ENCODE measurements at places on chromosomes 4 and X.

DNA sequence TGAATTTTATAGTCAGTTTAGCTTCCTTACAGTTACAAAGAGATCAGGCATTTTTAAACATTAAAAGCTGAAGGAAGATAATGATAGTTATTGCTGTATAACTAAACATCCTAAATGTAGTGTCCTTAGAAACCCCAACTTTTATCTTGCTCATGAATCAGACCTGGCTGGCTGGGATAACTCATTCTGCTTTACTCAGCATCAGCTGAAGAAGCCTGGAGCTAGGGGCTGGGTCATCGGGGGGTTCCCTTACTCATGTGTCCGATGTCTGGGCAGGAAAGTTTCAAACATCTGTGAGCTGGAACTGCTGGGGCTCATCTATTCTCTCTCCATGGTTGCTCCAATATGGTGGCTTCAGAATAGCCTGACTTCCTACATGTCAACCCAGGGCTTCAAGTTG is 113.9 kb downstream of the MTNR1A start:
- no peak overlapping the region for H3K27ac ChIP-seq
- H3K36me3 ChIP-seq: peaks cover 6% of the 10 kb centered on the region
- H3K4me1 ChIP-seq: no peaks in the 10 kb centered on the region
- no peak for DNase-seq

DNA sequence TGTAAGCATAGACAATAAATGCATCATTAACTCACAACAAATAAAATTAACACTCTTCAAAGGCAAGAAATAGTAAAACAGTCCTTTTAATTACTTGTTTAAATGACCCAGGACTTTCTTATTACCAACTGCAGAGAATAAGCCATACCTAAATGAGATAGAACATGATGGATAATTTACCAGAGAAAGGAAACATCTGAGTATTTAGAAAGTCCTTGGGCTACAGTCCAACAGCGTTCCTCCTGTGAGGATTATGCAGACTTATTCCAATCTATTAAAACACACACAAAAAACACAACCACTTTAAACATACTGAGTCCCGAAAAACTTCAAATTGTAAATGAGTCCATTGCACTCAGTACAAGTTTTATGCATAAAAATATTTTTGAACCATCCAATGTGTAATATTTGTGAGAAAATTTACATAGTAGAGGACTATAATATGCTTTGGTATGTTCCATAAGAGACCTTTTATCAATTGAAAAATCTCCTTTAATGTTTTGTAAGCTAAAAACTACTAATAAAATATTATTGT is 129.2 kb downstream of the NR3C2 start:
- no peak for DNase-seq
- H3K36me3 ChIP-seq: peaks cover 2% of the 10 kb centered on the region
- H3K4me1 ChIP-seq: no peaks in the 10 kb centered on the region
- no peaks in the 10 kb centered on the region for H3K27me3 ChIP-seq
- H3K27ac ChIP-seq: no peak overlapping the region
- H3K4me3 ChIP-seq: no peak overlapping the region

GRCh38 chr4:15681372-15682241 is at the start of gene FAM200B:
Gene FAM200B, plus strand, starts transcription at chr4:15681827. Its CDS starts 5,151 bp downstream, at chr4:15686978.
- peak within 1 kb of the TSS; percentile 99 for H3K27ac ChIP-seq
- H3K4me3 ChIP-seq: peak within 1 kb of the TSS; percentile 99
- H3K27me3 ChIP-seq: no peaks in the 10 kb centered on the region
- H3K4me1 ChIP-seq: peaks cover 55% of the 10 kb centered on the region
- peak; percentile 100 for DNase-seq

GRCh38 chr4:124713185-124713592 is 657 bp upstream of the ANKRD50 start:
- no peaks in the 10 kb centered on the region for H3K27me3 ChIP-seq
- H3K36me3 ChIP-seq: no peaks in the 10 kb centered on the region
- DNase-seq: peak; percentile 60
- peak overlapping the region; percentile 100 for H3K27ac ChIP-seq
- peaks cover 21% of the 10 kb centered on the region for H3K4me1 ChIP-seq

Measured in neural crest cell (in vitro differentiated cells).